ENCODE measurements at places on chromosomes 11 and 22.

GRCh38 chr11:69562816-69563215 lies 78.1 kb upstream of the CCND1 start:
- no peak for DNase-seq

DNA sequence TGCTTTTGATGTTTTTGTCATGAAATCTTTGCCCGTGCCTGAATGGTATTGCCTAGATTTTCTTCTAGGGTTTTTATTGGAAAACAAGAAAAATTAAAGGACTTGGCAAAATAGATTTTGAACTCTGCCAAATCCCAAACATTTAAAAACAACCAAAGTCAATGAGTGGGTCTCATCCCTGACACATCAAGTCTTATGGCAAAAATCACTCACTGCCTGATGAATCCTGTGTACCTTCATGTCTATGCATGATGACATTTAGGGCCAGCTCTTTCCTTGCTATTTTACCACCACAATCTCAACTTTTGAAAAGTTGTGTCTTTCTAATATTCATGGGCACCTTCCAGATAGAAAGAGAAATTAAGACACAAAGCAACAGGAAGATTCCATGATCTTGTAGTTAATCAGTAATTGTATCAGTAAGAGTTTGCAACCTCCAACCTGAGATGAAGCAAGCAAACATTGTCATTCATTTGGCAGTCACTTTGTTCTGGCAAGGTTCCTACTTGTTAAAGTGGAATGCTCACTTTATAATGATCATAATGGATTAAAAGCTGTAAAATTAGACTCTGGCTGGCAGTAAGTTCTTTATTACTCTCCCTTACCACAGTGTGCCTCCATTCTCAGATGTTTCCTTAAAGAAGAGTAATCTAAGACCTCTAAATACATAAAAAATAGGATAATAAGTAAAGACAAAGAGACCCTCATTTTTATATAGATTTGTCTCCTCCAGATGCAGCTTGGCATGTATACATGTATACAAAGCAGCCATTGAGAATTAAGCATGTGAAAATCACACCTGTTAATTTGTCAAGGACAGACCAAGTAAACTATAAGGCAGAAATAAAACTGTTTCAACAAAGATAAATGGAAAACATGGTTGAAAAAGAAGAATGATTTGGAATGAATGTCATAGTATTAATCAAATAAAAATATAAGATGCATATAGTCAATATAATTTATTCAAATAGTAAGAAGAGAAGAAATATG lies 51.6 kb downstream of the ETS1 start:
- DNase-seq: no peak

- DNase-seq: no peak
Measured at GRCh38 chr11:102117472-102118113, 7.3 kb downstream of the YAP1 start.

DNA sequence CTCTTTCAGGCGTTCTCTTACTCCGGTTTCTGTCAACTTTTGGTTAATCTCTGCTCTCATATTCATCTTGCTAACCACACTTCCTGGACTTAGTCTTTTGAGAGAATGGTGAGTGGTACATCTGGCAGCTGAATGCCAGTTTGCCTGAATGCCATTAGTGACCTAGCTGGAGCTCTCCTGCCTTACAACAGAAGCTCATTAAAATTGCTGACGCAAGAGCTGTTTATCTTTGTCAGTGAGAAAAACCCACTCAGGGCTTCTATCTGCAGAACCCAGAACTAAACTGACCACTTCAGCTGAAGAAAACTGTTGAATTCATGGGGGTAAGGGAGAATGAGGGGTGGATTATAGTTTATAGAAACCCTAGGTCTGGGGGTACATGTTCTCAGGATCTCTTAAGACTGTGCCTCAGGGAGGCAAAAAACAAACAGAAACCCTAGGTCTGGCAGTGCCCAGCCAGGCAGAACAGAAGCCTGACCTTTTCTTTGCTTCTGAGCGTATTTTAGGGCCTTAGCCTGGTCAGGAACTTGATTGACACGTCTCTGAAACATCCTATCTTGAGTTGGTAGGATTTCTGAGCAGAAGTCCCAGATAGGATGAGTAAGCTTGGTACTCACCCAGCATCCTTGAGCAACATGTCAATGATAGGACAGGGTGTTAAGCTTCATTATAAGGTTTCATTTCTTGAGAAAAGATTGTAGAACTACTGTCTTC lies 52.8 kb upstream of the YWHAH start:
- DNase-seq: no peak

DNA sequence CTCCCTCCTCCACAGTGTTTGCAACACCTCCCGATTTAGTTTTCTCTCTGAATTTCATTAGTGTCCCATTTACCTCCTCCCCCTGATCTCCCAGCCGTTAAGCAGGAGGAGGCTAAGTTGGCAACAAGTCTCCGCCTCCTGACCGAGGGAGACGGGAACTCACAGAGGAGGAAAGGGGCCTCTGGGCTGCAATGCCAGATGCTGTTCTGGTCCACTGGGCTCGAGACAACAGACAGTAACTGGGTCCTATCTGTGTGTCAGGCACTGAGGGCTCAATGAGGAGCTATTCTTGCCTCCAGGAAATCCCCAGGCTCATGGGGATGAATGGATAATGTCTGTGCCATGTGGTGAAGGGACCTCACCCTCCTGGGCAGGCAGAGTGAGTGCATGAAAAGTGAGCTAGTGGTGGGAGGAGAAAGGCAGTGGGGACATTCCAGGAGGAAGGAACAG lies 228.1 kb downstream of the TENM4 start:
- DNase-seq: no peak

- DNase-seq: no peak
Measured at GRCh38 chr11:72066855-72067254, 13.5 kb downstream of the NUMA1 start.

DNA sequence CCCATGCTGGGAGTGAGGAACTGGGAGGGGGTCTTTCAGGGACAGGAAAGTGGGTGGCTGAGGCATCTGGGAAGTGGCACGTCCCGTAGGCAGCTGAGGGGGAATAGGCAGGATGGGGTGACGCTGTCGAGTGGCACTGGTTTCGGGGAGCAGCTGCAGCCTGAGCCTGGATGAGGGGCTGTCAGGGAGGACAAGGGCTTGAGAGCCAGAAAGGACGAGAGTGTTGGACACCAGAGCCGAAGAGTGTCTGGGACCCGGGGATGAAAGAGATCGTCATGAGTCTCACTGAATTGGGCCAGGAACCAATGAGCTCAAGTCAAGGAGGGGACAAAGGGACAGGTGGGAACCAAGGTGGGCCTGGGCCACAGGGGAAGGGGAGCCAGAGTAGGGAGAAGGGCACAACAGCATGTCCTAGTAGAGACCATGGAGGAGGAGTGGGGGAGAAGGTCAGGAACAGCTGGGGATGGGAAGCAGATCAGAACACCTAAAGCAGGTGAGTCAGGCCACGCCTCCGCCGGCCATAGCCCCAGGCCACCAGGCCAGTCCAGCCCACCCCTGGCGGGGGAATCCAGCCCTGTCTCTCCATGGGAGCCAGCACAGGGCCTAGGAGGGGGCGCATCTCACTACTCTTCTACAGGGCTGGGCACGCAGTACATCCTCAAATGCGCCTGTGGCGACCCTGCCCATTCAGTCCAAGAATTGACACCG lies 4.2 kb downstream of the RAB3IL1 start:
- no peak for DNase-seq

DNA sequence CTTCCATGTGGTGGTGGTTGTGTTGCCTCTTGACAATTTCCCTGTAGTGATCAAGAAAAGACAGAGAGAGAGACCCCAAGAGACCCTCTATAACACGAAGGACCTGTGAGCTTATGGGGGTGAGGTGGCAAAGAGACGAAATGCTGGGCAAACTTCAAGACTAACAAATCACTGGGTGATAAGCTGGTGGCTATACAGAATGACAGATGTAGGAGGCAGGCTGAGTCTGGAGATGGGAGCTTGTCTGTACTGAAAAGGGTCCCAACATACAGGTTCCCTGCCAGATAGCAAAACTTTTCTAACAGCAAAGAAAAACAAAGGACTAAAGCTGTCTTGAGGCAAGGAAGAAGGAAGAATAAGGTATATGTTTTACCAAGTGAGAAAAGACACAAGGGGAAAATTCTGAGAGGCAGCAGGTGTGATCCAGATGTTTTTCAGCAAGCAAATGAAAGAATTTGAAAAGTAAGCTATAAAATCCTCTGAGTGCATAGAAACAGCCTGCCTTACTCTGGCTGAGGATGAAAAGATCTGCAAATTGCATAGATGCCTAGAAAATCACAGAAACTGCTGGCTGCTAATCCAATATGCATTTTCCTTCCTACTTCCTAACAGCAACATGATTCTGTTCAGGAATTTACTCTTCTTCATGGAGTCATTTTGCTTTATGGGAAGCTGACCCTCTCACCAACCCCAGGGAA lies 21.9 kb upstream of the LYVE1 start:
- DNase-seq: peak; percentile 72

DNA sequence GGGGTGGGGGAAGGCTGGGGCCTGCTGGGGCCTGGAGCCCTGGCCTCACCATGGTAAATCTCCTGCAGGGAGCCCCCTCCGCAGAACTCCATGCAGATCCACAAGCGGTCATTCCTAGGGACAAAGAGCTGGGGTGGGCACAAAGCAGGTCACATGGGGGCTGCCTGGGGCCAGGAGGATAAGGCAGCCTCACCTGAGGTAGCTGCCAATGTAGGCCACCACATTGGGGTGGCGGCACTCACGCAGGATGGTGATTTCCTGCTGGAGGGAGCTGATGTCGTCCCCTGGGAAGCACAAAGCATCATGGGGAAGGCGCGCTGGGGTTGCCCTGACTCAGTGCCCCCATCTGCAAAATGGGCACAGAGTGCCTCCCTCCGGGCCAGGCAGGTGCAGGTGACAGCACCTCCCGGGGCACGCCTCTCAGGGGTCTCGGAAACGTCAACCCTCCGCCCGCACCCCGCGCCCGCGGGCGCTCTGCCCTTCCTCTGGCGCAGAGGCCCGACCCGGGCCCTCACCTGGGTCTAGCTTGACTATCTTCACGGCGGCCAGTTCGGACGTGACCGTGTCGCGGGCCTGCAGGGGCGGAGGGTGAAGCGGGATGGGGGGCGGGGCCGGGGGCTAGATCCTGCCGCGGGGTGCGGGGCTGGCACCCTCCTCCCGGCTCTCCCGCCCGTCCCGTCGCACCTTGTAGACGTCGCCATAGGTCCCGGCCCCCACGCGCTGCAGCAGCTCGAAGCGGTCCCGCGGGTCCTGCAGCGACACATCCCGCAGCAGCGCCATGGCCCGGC lies 450 bp downstream of the MAP4K2 start:
- DNase-seq: no peak

- no peak for DNase-seq
Measured at GRCh38 chr11:66523611-66524010, 13.2 kb downstream of the BBS1 start.

GRCh38 chr11:46991391-46991790 lies 54.8 kb downstream of the CSTPP1 start:
- no peak for DNase-seq

DNA sequence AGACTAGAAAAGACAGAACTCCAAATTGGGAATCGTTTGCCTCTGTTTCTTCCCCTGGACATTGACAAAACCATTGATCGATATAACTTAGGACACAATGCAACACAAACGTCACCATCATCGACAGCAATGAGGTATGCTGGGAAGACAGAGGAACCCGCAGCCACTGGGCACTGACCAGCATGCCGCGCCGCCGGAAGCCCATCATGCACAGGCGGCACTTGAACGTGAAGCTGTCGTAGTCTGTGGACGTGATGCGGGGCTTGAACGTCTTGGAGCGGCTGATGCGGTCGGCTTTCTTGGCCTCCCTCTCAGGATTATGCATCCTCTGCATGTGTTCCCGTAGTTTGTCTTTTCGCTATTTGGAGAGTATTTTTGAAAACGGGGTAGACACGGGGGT lies 23.0 kb upstream of the NFRKB start:
- no peak for DNase-seq

DNA sequence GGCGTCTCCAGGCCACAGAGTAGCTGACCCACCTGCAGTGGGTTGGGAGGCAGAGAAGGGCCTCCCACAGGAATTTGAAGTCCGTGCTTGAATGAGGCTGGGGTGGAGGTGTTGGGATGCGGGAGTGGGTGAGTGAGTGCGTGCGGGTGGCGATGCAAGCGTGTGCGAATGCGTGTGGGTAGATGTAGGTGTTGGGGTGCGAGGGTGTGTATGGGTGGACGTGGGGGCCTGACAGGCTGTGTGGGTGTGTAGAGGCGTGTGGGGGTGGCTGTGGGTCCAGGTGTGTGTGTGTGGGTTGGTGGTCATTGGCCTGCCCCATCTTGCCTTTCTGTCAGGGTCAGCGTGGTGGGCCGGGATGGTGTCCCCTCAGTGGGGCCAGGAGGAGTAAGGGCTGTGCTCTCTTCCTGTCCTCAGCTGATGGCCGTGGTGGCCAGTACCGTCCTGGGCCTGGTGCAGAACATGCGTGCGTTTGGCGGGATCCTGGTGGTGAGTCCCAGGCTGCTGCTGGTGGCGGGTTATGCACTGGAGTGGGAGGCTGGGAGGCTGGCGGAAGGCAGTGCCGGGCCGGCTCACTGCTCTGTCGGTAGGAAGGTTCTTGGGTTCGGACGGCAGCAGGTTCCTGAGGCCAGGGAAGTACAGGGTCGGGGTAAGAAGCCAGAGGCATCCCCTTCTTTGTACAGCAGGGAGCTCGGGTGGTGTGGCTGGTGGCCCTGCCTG lies 35.0 kb downstream of the TPCN2 start:
- DNase-seq: no peak

DNA sequence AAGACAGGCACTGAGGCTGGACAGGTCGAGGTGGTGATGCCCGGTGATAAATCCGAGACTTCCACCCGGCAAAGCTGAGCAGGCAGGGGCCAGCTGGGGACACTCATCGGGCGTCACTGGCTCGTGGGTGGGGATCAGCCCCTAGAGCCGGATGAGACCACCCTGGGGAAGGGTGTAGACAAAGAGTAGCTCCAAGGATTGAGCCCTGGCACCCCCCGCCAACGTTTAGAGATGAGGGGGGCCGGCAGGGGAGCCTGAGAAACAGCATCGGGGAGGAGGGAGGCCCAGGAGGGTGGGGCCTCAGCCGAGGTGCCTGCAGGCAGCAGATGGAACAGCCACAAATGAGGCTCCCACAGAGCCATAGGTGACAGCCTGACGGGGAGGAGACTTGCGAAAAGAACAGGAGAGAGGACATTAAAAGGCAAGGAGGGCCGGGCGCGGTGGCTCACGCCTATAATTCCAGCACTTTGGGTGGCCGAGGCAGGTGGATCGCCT lies 27.4 kb upstream of the CBX7 start:
- no peak for DNase-seq

GRCh38 chr11:3166268-3167142 lies 1.4 kb upstream of the OSBPL5 start:
- no peak for DNase-seq

GRCh38 chr11:71248251-71248570 lies 4.2 kb downstream of the SHANK2 start:
- DNase-seq: no peak

DNA sequence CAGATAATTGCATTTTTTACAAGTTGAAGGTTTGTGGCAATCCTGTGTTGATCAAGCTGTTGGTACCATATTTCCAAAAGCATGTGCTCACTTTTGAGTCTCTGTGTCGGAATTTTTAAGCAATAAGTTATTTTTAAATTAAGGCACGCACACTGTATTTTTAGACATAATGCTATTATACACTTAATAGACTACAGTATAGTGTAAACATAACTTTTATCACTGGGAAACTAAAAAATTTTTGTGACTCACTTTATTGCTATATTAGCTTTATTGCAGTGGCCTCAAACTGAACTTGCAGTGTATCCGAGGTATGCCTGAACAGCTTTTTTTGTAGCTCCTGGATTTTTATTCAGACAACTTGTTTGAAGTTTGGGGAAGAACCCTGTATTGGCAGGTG lies 31.3 kb upstream of the RRM1 start:
- DNase-seq: no peak

- no peak for DNase-seq
Measured at GRCh38 chr11:58058276-58059006, 27.7 kb downstream of the OR6Q1 start.

Data from HFF-Myc (cell line).